CD4-positive, alpha-beta memory T cell (primary cell): ENCODE measurements at places on chromosomes 7 and 10. TPM values are rescaled to one million over a fixed set of nuclear protein-coding genes. Genes with fewer than 3 reads are reported as not detected.

PDE1C gene
- total RNA-seq = not detected

ANXA8 gene
- total RNA-seq = not detected

FAM25A gene
- total RNA-seq = not detected

ELN gene
- total RNA-seq = not detected

ACTA2 gene
- 9.1 TPM for total RNA-seq

PWWP2B gene
- total RNA-seq = 9.9 TPM

ZNF467 gene
- 2.7 TPM for total RNA-seq

NCAPG2 gene
- total RNA-seq = 15.0 TPM

FIS1 gene
- 100 TPM for total RNA-seq

SLC16A12 gene
- not detected for total RNA-seq

HOXA6 gene
- total RNA-seq = not detected

FBXL13 gene
- total RNA-seq = 2.2 TPM

CXCL12 gene
- not detected for total RNA-seq

PVRIG gene
- 85.2 TPM for total RNA-seq

DLX6 gene
- total RNA-seq = not detected

LRRC61 gene
- 11.0 TPM for total RNA-seq

MEST gene
- 2.8 TPM for total RNA-seq

FHIP2A gene
- 32.1 TPM for total RNA-seq

DPYSL4 gene
- total RNA-seq = 0.58 TPM
